KBM-7 (cell line): ENCODE measurements at places on chromosomes 5 and 9.

GRCh38 chr9:16158093-16158492 lies 605.2 kb downstream of the CCDC171 start:
- no peak for DNase-seq

- no peak for DNase-seq
These were observed 20.8 kb downstream of the FGD3 start for GRCh38 chr9:92968081-92968480.

- DNase-seq = no peak
These were observed 53.7 kb upstream of the TEX48 start for GRCh38 chr9:114735704-114736103.

- DNase-seq = no peak
These were observed 27.3 kb upstream of the TCOF1 start for GRCh38 chr5:150329881-150330876.

DNA sequence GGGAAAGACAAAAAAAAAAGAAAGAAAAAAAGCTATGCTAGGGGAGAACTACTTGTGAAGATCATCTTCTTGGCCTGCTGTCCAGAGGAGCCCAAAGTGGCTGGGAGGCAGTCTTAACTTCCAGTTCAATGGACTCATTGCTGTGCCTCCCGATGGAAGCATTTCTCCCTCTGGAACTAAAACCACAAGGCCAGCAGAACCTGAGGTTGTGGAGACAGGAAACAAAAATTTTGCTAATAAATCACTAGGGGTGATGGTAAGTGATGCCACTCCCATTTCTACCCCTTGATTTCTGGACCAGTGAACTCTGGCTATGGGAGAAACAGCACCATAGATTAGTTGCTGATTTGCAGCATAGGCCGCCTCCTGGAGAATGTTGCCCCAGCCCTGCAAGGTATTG lies 123.4 kb upstream of the NFIL3 start:
- DNase-seq = no peak

GRCh38 chr5:18977880-18978279 lies 1010.1 kb downstream of the CDH18 start:
- no peak for DNase-seq

DNA sequence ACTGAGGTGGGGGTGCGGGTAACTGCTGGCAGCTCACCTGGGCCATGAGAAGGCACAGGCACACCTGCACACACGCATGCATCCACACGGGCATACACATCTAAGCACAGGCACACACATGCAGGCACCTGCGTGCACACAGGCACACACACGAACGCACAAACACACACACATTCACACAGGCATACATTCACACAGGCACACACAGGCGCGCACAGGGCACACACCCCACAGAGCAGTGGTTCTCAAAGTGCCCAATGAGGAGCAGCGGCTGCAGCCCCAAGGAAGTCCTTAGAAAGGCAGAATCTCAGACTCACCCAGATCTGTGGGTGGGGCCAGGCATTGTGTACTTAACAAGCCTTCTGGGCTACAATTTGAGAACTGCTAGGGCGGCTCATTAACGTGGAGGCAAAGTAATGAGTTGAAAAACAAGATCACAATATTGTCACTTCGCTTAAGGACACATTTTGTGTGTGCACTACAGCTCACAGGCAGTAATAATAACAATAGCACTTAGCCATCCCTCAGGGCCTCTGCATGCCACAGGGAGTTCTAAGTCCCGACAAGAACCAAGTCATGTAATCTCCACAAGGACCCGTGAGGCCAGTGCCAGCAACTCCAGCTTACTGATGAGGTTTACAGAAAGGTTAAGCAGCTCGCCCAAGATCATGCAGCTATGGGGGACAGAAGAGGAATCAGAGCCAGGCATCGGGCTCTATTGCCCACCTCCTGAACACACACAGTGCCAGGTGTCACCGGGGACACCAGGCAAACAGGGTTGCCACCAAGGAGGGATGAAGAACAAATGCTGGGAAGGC lies 91.6 kb downstream of the ROR2 start:
- DNase-seq = no peak

DNA sequence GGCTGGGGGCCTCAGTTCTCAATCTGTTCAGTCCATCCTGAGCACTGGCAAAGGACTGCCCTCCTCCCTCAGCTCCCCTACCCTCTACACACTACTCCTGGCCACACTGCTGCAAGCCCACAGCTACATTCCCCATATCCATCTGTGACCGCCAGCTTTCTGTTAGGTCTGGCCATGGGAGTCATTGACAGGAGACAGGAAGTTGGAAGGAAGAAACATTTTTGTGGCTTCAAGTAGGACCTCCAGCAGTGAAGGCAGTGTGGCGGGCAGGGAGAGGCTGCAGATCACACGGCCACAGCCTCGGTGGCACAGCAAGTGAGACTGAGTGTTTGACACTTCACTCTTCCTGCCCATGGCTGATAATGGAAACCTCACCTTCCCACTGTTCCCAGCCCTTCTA lies 55.9 kb downstream of the SECISBP2 start:
- DNase-seq = peak; percentile 57

DNA sequence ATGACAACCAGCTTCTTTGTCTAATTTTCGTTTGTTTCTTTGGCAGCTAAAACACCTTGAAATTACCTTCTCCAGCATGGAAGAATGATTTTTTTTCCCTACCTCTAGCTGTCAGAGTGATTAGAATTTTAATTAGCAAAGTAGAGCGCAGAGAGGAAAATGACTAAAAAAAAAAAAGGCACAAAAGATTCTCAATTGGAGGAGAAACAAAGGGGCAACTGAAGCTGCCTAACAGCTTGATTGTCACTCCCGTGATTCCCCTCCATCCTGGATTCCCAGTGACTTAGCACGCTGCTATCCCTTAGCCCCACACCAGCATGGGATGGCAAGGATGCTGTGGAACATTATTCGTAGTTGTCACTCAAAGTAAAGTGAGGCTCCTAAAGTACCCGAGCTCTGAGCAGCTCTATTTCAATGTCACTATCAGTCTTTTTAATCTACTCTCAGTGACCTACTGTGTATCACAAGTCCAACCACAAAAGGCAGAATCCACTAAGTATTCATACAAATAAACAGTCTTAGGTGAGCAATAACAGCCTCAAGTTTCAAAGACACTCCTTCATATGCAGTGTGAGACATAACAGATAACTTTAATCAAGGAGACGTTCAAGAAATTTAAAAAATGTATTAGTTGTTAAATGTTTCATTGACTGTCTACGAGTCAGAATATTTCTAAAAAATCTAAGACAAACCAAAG lies 710.0 kb upstream of the GRAMD2B start:
- no peak for DNase-seq

DNA sequence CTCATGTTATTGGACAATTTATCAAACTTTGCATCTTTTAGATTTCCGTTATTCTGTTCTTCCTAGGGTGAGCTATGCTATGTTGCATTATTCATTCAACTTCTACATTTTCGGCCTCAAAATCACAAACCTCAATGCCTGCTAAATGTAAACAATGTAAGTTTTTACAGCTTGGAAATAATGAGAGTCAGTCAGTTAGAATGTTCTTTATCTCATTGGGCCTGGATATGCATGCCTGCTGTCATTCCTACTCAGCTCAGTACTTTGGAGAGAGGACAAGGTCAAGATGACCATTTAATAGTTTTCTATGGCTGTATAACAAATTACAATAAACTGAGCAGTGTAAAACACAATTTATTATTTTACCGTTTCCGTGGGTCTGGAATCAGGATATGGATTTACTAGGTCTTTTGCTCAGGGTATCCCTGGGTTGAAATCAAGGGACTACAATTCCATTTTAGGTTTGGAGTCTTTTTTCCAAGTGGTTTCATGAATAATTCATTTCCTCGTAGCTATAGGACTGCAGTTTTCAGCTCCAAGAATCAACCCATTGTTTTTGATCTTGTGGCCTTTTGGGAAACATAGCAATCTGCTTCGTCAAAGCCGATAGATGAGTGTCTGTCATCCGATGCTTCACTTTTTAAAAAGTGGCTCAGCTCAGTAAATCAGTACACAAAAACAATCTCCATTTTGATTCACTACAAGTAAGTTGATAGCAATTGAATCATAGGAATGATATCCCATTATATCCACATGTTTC lies 1143.2 kb upstream of the CDH6 start:
- no peak for DNase-seq

- DNase-seq = peak; percentile 45
These were observed 798 bp downstream of the MEGF9 start for GRCh38 chr9:120713257-120714087.

GRCh38 chr5:178793151-178793550 lies 62.7 kb upstream of the ZNF354A start:
- peak; percentile 23 for DNase-seq

- DNase-seq = no peak
These were observed 1046.9 kb downstream of the CDH12 start for GRCh38 chr5:21806271-21806670.

DNA sequence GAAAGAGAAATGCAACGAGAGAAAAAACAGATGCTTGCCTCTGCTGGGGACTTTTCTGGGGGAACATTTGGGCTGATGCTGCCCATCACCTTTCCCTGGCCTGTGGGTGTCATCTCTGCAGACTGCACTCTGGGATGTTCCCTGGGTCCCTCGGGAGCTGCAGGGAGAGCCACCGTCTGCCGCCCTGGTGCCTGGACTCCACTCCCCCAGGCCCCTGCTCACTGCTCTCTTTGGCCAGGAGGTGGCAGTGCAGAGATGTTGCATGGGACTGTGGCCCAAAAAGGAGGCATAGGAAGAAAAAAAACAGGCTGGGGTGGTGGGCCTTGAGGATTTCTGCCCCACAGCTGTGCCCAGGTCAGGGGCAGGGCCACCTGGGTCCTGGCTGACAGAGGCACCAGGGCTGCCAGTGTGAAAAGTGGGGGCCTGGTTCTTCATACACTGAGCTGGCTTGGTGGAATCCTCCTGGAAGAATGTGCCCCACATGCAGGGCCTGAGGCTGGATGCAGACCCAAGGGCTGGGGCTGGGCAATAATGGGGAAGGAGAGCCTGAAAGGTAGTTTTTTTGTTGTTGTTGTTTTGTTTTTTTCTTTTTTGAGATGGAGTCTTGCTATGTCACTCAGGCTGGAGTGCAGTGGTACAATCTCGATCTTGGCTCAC lies 353.6 kb downstream of the SLIT3 start:
- peak; percentile 38 for DNase-seq

DNA sequence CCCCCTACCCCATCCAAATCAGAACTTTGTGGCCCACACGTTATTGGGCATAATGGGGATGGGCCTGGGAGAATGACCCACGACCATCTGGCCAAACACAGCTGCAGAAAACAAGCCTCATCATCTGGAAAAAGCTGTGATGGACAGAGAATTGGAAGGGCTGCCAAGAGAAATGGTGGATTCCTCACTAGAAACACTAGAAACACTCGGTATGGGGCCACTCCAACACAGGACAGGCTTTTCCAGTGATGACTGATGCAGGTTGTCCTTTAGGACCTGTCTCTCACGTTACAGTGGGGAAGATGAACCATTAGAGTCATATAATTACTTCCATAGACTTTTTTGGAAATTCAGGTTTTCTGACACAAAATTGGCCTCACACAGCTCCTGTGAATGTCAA lies 172.4 kb upstream of the TARS1 start:
- DNase-seq = no peak

- DNase-seq = no peak
These were observed 16.5 kb upstream of the NRARP start for GRCh38 chr9:137318602-137319001.

- DNase-seq = peak; percentile 55
These were observed 9.4 kb downstream of the ERAP2 start for GRCh38 chr5:96885518-96886338.

- DNase-seq = no peak
These were observed 26.2 kb downstream of the EXD3 start for GRCh38 chr9:137396634-137397367.

DNA sequence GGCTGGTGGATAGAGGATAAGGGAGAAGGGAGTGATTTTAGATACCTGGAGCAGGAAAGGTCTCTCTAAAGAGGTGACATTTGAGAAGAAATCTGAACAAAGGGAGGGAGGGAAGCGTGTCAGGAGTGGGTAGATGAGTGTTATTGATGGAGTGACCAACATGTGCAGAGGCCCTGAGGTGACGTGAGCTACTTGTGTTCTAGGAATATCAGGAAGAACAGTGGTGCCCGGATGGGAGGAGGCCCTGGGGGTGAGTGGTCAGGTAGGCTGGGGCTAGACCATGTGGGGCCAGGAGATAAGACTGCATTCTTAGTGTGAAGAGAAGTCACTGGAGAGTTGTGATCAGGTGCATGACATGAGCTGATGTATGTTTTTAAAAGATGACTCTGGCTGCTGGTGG lies 256.2 kb downstream of the ARHGAP26 start:
- no peak for DNase-seq

GRCh38 chr5:108167174-108167573 lies 214.7 kb downstream of the FBXL17 start:
- no peak for DNase-seq

DNA sequence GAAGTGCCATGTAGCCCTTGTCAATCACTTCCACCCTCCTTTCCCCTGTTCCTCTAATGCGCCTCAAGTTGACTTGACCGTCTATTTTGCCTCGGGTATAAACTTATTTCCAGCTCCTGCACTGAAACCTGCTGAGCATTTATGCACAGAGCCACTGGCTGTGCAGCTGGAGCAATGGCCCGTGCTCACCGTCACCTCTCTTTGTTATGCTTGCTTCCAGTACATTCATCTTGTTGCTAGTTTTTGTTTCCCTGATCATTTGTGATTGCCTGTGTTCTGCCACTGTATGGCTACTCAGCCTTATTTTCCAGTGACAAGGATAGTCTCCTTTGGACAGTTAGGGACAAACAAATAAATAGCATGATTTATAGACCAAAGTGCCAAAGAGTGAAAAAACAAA lies 183.1 kb upstream of the C9orf72 start:
- DNase-seq = no peak

- peak; percentile 38 for DNase-seq
These were observed 39.3 kb downstream of the RAI14 start for GRCh38 chr5:34695275-34696027.

DNA sequence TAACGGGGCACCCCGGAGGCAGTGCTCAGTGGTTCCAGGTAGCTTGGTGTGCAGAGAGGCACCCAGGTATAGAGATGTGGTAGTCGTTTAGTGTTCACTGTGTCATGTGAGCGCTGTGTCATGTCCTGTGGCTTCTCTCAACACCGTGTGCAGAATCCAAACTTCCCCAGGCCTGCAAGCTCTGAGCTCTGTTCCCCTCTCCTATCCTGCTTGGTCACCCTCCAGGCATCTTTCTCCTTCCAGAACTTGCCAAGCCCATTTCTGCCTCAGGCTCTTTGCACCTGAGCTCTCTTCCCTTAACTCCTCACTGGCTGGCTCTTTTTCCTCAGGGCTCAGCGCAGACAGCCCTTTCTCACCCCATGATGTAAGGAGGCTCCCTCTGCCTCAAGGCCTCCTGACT lies 64.8 kb downstream of the CARTPT start:
- no peak for DNase-seq

GRCh38 chr5:158822099-158822498 lies 277.6 kb downstream of the EBF1 start:
- no peak for DNase-seq

DNA sequence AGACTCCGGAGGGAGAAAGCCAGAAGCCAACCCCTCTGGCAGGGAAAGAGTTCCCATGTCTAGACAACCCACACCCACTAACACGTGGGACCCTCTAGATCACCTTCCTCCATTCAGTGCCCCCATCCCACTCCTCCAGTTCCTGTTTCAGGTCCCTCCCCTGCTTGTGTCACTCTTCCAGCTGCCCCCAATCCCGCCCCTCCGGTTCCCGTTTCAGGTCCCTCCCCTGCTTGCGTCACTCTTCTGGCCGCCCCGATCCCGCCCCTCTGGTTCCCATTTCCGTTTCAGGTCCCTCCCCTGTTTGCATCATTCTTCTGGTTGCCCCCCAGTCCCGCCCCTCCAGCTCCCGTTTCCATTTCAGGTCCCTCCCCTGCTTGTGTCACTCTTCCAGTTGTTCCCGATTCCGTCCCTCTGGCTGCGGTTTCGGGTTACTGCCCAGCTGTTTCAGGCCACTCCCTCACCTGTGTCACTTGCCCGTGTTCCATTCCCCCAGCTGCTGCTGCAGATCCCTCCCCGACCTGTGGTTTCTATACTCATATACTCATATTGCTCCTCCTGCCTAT lies 64.8 kb upstream of the RANBP6 start:
- peak; percentile 67 for DNase-seq
